SK-MEL-5 (cell line): ENCODE measurements at places on chromosomes 1 and 21. TPM values are rescaled to one million over a fixed set of nuclear protein-coding genes. Genes with fewer than 3 reads are reported as not detected.

The AQP10 gene
- total RNA-seq, result not detected in 2 replicates

The MYCBP gene
- total RNA-seq, result 13.3 and 18.0 TPM in 2 replicates

The PAPPA2 gene
- total RNA-seq, result 1.3 and 2.0 TPM in 2 replicates

The ARHGEF19 gene
- 1.6 and 2.6 TPM in 2 replicates for total RNA-seq

The CCDC24 gene
- total RNA-seq, result 5.1 and 5.2 TPM in 2 replicates

The KLHDC7A gene
- total RNA-seq, result not detected in 2 replicates

The ADGRL4 gene
- not detected in 2 replicates for total RNA-seq

The ST6GALNAC3 gene
- total RNA-seq, result 63.8 and 70.7 TPM in 2 replicates

The KCNQ4 gene
- total RNA-seq, result 0.11 TPM in 1 of 2 replicates, not detected in the other

The KRTAP27-1 gene
- not detected in 2 replicates for total RNA-seq

The S100A8 gene
- not detected in 2 replicates for total RNA-seq
